ENCODE measurements at places on chromosomes 2 and 18.

DNA sequence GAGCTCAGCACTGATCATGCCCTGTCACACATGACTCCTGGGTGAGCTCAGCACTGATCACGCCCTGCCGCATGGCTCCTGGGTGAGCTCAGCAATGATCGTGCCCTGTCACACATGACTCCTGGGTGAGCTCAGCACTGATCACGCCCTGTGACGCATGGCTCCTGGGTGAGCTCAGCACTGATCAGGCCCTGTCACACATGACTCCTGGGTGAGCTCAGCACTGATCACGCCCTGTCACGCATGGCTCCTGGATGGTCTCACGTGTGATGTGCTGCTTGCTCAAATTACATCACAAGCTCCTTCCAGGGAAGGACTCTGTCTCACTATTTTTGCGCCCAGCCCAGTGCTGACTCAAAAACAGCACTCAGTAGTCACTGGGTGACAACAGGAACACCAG is 258.0 kb downstream of the HDAC4 start:
- DNase-seq: no peak

GRCh38 chr2:47632754-47633153 is 150.2 kb upstream of the MSH6 start:
- no peak for DNase-seq

GRCh38 chr18:58135183-58135641 is 91.2 kb downstream of the NEDD4L start:
- no peak for DNase-seq

GRCh38 chr2:133801946-133802345 is 233.7 kb upstream of the NCKAP5 start:
- no peak for DNase-seq

DNA sequence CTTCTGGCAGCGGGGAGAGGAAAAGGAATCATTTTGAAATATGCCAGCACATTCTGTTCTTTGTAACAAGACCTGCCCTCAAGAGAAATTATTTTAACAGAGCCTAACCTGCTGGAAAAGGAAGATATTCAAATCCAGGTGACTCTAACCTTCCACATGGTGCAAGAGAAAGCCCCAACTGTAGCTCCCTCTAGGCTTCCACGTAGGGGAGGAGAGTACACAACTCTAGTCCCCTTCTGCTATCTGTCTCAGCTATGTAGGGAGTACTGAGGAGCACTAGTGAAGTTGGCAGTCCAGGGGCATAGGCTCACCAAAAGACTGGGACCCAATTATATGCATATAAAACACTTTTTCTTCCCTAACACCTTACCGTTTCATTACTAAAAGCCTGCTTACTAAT is 82.2 kb upstream of the SIX3 start:
- DNase-seq: no peak

- no peak for DNase-seq
Measured at GRCh38 chr2:70596739-70597138, 43.1 kb upstream of the TGFA start.

GRCh38 chr18:54043484-54044251 is 180.8 kb downstream of the MBD2 start:
- DNase-seq: no peak

GRCh38 chr2:225290757-225291400 is 108.6 kb upstream of the NYAP2 start:
- DNase-seq: no peak

GRCh38 chr18:44181951-44182747 is 498.5 kb upstream of the SETBP1 start:
- no peak for DNase-seq

DNA sequence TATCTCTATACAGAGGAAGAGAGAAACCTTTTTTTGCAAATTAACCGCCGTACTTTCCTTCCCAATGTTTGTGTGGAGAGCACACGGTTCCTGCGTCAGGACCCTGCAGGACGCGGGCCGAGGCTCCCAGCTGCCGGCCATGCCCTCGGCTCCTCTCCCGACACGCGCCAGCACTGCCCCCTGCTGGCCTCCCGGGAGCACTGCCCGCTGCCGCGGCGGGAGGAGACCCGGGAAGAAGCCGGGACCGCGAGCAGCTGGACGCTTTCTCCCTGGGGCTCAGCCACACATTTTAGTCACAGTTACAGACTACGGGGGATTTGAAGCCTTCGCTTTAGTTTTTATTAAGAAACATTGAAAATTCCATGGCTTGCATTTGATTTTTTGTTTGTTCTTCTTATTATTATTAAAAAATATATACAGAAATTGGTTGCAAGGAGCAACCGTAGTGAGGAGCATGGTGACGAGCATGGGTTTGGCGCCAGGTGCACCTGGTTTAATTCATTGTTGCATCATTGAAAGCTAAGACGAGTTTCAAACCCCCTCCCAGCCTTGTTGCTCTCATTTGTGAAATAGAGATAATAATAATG is 401.2 kb downstream of the GALR1 start:
- peak; percentile 56 for DNase-seq

DNA sequence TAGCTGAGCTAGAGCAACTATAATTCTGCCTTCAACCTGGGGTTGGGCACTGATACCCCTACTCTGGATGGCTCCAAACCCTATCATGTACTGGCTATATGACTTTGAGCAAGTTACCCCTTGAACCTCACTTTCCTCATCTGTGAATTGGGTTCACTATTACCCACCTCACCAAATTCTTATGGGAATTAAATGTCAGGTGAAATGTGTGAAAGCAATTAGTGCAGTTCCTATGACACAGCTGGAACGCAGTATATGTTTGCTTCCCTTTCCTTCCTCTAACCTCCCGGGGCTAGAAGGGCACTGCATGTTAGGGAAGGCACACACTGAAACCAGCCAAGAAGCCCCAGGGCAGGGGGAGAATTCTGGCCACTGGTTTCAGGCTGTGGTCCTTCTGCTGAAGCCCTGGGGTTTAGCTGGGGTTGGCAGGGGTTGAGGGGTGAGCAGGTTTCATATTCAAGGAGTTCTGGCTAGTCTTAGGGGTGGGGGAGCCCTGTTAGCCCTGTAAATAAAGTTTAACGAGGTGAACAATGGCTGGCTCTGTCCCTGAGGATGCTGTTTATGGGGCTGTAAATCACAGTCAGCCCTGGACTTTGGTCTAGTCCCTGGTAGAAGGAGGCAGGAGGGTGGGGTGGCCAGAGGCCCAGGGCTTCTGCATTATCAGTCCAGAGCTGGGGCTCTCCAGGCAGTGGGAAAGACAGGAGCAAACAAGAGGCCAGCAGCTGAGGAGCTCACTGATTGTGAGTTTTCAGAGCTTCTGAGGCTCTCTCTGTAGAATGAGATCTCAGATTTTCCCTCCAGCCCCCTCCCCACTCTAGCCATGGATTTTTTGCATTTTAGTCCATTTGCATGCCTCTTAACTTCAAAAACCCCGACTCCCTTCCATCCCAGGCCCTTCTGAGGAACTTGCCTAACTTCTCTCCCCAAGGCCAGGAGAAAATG is 8.0 kb downstream of the PKDCC start:
- DNase-seq: no peak

- DNase-seq: no peak
Measured at GRCh38 chr2:195390686-195391321, 266.2 kb upstream of the SLC39A10 start.

- no peak for DNase-seq
Measured at GRCh38 chr2:20604401-20604911, 46.4 kb downstream of the HS1BP3 start.

- DNase-seq: no peak
Measured at GRCh38 chr18:29501952-29502351, 1325.0 kb upstream of the CDH2 start.

- DNase-seq: no peak
Measured at GRCh38 chr2:20227894-20228505, 3.1 kb upstream of the SDC1 start.

GRCh38 chr2:191869781-191870180 is 22.9 kb upstream of the CAVIN2 start:
- DNase-seq: no peak

GRCh38 chr2:234257859-234258561 is 207.5 kb downstream of the SPP2 start:
- no peak for DNase-seq

DNA sequence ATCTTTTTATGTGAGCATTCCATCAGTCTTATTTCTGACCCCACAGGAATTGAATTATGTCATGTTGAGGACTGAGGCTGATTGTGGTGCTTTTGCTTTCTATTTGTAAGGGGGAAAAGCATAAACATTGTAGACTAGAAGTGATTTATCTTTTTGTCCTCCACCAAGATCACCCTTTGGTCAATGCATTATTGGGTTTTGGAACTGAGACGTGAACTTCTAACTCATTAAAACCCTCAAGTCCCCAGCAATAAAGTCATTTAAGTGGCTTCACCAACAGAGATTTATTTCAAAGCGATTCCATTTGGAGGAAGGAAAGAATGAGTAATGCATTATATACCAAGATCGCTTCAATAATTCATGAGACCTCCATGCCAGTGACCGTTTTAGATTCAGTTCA is 75.5 kb upstream of the TXNDC2 start:
- no peak for DNase-seq

DNA sequence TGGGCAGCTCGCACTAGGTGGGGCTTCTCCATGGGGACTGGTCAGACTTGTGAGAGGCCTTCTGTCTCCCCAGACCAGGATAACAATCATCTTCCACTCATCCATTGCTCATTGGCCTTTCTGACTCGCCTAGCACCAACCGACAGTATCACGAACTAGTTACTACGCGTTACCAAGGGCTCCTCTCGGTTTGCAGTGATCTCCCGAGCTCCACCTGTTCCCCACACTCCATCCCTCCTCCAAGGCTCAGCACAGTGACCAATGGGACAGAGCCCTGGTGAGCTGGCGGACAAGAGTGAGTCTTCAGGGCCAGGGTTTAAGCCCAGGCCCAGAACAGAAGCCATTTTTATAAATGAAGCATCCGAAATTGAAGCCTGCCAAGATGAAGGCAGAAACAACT is 42.8 kb upstream of the SMAD7 start:
- DNase-seq: no peak

DNA sequence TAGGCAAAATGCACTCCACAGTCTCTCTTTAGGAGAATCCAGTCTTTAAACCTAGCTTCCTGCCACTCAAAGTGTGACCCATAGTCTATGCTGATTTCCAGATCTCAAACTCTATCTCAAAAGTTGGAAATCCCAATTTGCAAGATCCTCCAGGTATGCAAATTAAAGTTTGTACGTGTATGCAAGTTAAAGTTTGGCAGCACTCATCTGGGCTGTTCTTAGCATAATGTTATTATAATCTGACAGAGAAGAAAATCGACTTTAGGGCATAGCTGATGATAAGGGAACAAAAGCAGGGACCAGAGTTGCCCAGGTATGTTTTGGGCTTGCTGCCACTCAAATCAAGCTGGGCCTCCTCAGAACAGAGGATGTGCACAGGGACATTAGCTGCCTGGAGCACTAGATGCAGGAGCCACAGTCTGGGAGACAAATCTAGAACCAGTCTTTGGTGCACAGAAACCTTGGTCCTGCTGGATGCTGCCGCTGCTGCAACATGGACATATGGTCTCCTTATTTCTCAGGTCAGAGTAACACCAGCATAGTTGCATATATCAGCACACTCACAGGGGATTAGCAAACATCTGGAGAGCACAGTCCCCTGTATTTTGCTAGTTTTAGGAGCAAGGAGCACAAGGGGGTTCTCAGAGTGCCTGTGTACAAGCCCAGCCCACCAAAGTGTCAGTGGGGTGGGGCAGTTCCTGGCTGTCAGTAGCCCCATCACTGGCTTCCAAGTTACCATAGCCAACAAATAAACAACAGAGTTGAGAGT is 242.6 kb downstream of the TTC32 start:
- no peak for DNase-seq

DNA sequence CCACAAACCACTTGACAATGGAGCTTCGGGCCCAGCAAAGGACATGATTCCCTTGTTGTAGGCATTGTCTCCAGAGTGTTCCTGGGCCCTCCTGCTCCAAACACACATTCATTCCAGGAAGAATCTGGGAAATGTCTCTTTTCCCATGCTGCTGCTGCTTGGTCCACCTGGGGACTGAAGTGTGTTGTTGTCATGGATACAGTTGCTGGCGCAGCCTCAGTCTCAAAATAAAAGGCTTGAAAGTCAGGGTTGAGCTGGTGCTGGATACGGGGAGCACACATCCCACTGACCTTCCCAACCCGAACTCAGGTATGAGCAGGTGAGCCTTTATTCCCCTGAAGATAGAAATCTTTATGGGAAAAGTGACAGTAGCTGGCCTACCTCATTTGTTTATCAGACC is 30.6 kb upstream of the SPP2 start:
- DNase-seq: no peak

DNA sequence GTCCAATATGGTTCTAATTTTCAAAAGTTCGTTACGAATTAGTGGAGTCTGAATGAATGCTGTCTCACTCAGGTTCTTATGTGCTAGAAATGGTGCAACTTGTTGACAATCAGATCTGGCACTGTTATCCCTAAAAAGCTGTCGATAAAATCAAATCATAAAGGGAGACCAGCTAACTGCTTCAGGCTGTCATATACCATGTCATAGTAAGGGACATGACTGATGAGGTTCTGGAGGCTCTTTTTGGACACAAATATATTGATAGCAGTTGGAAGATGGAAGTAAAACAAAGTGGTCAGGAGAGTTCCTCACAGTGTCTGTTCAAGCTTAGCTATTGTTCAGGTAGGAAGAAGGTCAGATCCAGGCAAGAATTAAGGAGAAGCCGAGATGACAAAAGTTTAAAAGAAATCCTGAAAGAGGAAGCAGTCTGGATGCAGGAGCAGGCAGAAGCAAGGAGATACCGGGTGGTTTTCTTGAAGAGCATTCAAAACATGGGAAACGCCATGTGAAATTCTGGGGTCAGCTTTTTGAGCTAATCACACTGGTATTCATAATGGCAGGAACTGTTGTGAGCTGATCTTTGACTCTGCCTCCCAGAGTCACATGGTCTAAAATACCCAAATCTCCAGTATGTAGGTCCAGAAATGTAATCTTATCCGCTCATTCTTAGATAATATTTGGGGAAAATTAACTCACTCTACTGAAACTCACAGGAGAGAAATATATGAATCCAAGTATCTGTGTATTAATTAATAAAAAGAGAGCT is 9.4 kb upstream of the CAVIN2 start:
- no peak for DNase-seq
